Activated CD4-positive, alpha-beta T cell treated with anti-CD3 and anti-CD28 coated beads, Interleukin-2, amount 50 U/mL, for 16 hours (primary cell): ENCODE measurements at places on chromosomes 12 and 14.

GRCh38 chr12:76713130-76713529, 50.8 kb upstream of the ZDHHC17 start:
- no peak for DNase-seq

DNA sequence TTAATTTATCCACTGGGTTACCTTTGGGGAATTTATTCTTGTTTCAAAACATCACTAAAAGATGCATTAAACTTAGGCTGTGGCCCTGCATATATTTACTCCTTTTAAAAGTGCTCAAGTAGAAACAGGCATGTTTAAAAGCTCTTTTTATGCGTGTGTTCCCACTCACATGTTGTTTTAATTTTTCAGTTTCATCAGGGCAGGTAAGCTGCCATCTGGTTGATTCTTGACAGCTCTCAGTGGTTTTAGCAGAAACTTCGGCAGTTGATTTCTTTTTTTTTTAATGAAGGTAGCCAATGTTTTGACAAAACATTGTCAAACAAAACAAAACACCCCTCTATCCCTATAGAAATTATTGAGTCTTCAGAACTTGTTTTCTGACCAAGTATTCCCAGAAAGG, 89.6 kb upstream of the LGR5 start:
- no peak for DNase-seq

DNA sequence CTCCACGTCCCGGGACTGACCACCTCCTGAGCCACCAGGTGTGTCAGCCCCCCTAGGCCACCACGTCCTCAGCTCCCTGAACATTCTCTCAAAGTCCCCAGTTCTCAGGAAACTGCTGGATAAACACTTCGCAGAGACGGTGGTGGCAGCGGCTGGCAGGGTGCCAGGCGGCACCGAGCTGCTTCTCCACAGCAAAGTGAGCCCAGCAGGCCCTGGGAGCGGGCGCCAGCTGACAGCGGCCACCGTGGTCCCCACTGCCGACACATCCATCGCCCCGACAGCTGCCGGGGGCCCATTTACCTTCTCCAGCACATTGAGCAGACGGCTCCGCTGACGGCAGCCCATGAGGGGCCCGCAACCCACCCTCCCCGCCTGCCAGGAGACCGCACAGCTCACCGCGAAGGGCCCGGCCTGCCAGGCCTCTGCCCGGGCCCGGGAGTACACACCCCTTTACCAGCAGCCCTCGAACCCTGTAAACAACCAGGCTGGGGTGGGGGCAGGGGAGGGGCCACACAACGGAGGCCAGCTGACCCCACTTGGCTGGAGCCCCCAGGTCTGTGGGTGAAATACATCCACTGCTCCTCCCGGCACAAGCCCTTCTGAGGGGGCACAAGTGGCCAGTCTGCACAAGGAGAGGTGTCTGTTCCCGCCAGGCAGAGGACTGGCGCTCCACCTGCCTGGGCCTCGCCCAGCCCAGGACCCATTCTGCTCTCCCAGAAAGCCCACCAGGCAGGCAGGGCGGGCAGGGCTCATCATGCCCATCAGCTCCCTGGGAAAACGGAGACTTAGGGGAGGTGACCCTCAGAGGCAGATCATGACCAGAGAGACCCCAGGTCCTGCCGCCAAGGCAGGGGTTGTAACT, 10.5 kb downstream of the AKT1 start:
- no peak for DNase-seq

GRCh38 chr14:64826845-64827244, 52.9 kb downstream of the SPTB start:
- DNase-seq, result no peak

DNA sequence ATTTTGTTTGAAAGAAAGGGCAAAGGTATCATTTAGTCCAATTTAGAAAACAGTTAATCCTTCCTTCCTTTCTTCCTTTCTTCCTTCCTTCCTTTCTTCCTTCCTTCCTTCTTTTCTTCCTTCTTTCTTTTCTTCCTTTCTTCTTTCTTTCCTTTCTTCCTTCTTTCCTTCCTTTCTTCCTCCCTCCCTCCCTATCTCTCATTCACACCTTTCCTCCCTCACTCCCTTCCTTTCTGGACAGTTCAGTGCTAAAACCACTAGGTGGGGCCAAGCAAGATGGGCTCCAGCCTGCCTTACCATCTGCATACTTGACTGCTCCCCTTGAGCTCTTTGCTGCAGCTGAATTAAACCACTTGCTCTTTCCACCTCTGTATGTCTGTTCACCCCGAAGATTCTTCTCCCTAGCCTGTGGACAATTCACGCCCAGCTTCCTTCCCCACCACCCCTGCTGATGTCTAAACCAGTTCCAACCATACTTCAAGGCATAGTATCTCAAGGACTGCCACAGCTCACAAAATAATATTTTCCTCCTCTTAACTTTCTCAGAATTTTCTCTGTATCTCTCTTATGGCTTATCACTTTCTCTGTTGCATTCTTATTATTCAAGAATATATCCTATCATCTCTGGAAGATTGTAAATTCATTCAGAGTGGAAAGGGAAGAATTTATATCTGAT, 78.0 kb downstream of the DBX2 start:
- DNase-seq, result peak; percentile 3

DNA sequence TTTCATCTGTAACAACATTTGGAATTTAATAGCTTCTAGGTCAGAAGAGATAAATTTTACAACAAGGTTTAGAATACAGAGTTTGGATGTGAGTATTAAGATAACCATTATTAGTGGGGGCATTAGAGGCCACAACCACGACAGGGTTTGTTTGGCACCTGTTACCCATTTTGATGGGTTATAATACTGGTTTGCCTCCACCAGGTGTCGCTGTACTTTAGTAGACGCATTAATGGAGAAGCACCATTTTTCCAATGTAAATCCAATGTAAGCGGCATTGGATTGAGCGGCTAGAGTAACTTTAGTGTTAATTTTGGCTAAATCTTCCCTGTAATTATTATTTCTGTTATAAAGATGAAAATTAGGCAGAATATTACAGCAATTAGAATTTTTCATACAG, 136.2 kb downstream of the SLCO1B3 start:
- peak; percentile 16 for DNase-seq

DNA sequence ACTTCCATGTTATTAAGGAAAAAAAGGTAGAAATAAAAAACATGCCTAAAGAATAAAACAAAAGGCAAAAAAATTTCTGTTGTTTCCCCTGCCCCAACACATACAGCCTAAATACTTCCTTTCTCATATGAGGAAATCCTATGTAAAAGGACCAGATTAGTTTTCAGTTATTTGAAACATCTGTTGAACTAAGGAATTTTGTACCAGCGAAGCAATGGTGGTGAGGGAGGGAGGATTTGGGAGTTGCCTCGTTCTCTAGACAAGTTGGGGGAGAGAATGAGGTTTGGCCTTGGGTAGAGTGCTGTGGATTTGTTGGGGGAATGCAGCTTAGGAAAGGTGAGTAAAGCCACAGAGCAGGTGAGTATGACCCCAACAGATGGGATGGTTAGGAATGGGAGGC, 141.5 kb upstream of the RFLNA start:
- no peak for DNase-seq

DNA sequence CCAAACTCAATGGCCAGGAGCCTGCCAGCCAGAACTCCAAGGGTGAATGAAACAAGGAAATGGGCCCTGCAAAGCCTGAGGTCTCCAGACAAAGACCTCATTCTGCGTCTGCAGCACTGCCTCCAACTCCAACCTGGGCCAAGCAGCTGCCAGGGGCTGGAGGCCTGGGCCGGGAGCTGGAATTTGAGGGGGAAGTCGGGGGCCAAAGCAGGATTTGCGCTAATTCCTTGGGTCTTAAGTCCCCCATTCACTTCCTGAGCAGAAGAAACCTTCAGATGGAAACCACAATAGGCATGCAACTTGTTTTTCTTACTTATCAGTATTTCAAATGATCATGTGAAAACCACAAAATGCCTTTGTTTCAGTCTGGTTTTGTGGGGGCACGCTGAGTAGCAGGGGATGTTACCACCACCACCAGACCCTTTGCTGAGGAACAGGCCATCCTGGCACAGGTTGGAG, 23.0 kb upstream of the TC2N start:
- DNase-seq, result no peak

- DNase-seq, result peak; percentile 87
These were observed 30.7 kb downstream of the DAD1 start for GRCh38 chr14:22558221-22558913.

GRCh38 chr14:72607386-72608130, 286.3 kb downstream of the DPF3 start:
- DNase-seq, result no peak

- no peak for DNase-seq
These were observed 5.2 kb downstream of the ADIPOR2 start for GRCh38 chr12:1695886-1696670.
